CD4-positive, alpha-beta T cell treated with Interleukin-1 beta for 1 hour (primary cell): ENCODE measurements at places on chromosomes 16 and 17.

- no peak for DNase-seq
Measured at GRCh38 chr17:28667870-28668269, 5.9 kb downstream of the SUPT6H start.

GRCh38 chr17:41647940-41648410 lies 23.6 kb upstream of the KRT17 start:
- DNase-seq = peak; percentile 86

DNA sequence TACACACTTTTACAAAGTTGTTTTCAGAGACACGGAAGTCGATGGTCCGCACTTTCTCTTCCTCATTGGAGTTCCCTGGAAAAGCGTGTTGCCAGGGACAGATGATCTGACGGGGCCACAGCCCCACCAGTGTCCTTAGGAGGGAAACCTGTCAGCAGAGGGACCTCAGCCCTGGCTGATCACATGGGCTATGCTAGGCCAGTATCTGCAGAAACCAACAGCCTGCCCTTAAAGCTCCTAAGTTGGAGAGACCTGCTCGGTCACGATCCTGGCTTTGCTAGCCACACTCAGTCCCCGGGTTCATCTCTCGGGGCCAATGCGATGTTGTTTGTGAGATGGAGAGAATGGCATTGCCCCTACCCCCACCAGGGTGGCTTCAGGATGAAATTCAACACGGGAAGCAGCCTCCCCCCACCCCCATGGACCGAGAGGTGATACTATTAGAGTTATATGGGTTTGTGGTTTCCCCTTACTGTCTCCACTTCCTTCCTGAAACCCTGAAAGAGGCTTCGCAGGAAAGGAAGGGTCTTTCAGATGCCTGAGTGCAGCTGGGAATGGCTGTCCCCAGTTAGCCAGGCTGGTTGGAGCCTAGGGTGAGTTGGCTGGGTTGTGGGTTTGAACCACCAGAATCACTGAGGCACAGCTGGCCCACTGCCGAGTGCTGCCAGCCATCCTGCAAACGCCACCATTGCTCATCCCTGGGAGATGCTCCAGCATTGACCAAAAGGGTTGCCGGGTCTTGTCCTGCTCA lies 16.6 kb downstream of the RMI2 start:
- DNase-seq = no peak

GRCh38 chr17:28897769-28898526 lies 415 bp upstream of the FLOT2 start:
- DNase-seq = peak; percentile 44

GRCh38 chr17:60352071-60352470 lies 39.9 kb downstream of the USP32 start:
- no peak for DNase-seq

GRCh38 chr17:31068291-31068690 lies 26.5 kb upstream of the NF1 start:
- peak; percentile 51 for DNase-seq
